T-helper 17 cell (primary cell): ENCODE measurements at places on chromosomes 7 and 10. TPM values are rescaled to one million over a fixed set of nuclear protein-coding genes. Genes with fewer than 3 reads are reported as not detected.

DNA sequence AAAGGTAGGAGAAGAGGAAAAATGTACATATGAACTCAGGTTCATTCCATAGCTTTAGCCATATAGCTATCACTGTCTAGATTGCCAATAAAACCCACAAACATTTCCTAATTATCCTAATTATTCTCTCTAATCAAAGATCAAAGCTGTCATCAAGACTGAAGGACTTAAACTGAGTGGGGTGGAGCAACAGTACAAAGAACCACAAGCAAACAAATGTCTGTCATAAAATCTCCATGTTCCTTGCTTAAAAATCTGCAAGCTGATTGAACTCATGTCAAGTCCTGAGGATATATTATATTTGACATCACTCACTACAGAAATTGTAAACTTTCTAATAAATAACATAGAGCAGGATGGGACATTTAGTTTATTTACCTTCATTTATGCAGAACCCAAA, 315.9 kb downstream of the SNX13 start:
- DNase-seq = no peak

GRCh38 chr10:3057946-3058345, 9.4 kb upstream of the PFKP start:
- no peak for DNase-seq

- DNase-seq = no peak
These were observed 142.6 kb upstream of the LSM8 start for GRCh38 chr7:118041251-118041878.

Gene MRPS24
- total RNA-seq = 50.4 TPM

Gene AP3M1
- 21.1 TPM for total RNA-seq

Gene ZNF425
- total RNA-seq = 0.87 TPM

Gene PIP
- total RNA-seq = not detected

DNA sequence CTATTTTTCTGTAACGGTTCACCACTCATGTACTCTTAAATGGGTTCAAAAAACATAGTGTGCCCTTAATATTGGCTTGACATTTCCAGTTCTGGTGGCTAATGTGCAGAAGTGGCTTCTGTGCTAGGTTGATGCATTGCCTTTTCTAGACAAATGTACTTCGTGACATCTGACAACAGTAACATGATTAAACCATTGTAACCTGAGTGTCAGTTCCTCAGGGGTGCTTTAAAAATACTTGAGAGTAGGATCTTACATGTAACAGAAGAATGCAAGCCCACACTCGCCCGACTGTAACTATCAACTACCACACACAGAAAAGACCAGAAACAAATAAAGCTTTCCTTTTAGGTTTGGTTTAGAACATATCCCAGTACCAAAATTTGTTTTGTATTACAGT, 393.4 kb upstream of the NFE2L3 start:
- DNase-seq = no peak

DNA sequence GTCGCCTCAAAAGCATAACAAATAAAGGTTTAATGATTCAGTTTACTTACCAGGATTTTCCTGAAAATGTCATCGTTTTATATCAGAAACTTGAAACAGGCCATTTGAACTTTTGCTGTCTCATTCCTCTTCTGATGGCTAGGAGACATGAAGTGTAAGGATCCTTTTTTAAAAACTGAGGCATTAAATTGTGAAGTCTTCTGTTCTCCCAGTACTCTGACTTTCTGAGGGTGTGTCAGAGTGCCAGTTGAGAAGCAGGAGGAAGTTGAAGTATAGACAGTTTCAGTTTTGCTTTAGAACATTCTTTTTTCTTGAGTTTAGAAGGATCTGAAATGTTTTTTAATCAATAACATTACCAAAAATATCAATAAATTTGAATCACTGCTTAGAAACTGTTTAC, at the start of gene SAMD9L:
TSS of gene SAMD9L (minus strand) at position 242 of the 400 bp plus-strand sequence. CDS start 12,414 bp downstream, outside the sequence.
- DNase-seq = no peak

Gene COL1A2
- not detected for total RNA-seq

DNA sequence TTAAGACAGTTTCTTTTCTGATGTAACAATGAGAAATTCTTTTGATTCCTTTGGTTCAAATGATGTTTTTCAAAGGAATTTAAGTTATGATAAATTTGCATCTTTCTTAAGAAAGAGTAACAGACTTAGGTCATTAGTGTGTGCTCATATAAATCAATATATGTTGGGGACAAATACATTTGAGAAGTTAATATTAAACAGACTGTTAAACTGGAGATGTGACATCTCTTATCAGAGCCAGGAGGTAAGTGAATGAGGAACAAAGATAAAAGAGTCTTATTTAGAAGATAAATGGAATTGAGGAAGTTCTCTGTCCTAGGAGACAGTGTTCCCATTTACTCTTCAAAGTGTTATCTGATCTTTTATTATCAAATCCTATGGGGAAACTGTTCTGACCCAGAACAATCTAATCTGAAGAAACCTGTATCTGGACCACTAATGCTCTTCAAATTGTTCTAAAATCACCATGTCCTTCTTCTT, 104.8 kb upstream of the LAMB4 start:
- no peak for DNase-seq

GRCh38 chr7:31094271-31094670, 42.2 kb downstream of the ADCYAP1R1 start:
- no peak for DNase-seq

Gene GPR37
- total RNA-seq = not detected

Gene RPEL1
- total RNA-seq = not detected

DNA sequence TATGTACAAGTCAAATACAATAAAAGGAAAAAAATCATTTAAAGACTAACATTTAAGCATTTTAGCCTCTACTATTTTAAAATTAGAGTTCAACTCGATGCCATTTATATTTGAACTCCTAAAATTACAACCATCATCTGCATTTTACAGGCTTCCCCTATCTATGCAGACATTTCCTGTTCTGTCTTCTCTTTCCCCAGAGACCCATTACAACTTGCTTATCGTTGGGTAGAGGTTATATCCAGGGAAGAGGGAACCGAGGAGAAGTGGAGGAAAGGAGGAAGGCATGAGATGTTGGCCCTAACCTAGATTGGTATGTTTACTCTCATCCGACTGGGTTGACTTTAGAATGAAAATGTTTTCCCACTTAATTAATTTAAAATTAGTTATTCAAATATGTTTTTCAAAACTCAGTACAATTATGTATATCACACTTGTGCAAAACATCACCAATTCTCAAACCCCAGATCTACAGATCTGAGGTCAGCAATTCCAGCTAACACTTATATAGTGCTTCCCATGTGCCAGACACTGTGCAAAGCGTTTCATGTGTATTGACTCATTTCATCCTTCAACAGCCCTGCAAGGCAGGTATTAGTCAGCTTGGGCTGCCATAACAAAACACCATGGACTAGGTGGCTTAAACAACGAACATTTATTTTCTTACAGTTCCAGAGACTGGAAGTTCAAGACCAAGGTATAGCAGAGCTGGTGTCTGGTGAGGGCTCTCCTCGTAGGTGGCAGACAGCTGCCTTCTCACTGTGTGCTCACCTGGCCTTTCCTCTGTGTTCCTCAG, 27.3 kb upstream of the HERPUD2 start:
- no peak for DNase-seq

GRCh38 chr7:159095979-159096411, 48.7 kb downstream of the VIPR2 start:
- DNase-seq = no peak

DNA sequence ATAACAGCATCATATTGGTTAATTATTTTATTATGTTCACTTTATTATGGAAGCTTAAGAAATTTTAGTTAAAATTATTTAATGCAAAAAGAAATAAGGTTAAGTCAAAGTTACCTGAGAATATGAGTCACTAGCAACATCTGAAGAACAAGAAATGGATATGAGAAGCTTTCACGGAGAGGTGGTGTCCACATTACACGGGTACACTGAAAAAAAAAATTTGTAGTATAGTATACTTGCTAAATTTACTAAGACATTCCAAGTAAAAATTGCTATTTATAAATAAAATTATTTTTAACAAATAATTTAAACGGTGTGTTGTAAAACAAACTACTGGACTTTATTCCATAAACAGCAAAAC, 63.9 kb downstream of the DPY19L1 start:
- no peak for DNase-seq

DNA sequence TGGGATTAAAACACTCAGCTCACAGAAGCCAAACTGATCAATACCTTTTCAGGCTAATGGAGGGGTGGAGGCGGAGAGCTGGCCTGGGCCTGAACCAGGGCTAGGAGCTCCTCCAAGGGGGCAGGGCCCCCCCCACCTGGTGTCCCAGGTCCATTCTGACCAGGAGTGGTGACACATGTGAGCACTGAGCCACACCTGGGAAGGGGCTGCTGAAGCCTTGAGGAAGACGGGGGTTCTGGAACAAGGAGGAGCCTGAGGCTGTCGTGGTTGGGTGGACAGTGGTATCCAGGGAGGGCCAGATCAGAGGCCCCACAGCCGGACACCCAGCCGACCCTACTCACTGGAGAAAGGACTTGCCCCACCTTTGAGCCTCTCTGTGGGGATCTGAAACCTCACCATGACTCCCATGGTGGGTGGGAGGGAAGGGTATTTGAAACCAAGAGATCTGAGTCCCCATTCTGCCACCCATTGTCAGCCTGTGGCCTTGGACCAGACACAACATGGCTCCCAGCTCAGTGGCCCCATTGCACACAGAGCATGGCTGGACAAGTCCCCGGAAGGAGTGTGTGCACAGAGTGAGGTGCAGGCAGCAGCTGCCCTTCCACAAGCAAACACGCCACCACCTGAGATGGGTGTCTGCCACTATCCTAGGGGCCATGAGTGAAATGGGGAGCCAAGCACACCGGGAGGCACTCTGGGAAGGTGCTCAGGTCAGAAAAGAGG, 12.4 kb downstream of the TMEM273 start:
- no peak for DNase-seq

DNA sequence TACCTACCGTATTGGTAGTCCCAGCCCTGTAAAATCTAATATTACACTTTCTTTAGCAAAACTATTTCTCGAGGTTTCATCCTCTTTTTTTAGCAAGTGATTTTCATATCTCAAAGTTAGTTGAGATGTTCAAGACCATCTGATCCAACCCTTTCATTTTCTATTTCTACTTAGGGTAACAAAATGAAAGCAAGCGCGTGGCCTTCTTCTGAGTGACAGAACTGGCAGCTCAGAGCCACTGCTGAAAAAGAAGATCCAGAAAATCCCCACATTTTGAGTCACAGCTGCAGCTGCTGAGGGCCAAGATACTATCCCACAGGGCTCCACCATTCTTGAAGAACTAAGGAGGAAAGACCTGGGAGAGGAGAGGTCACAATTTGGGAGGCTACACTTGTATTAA, 24.8 kb upstream of the ZNF800 start:
- no peak for DNase-seq

- DNase-seq = no peak
These were observed 4.8 kb upstream of the NT5C2 start for GRCh38 chr10:103197903-103198302.

Gene KCNIP2
- 2.9 TPM for total RNA-seq

DNA sequence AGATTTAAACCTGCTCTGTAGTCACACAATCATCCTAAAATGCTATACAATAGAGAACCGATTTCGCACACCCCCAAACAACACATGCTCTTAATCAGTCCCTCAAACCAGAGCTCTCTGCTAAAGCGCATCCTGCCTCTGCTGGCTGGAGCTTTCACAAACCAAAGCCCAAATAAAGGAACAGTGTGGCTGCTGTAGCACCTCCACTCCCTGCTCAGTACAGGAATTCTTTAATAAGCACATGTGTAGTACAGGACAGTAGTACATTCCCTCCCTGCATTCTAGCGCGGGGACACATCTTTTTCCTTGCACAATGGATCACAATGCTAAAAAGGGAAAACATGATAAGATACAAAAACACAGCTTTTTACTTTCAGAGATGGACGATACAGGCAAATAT, 684.6 kb downstream of the MAGI2 start:
- DNase-seq = no peak

DNA sequence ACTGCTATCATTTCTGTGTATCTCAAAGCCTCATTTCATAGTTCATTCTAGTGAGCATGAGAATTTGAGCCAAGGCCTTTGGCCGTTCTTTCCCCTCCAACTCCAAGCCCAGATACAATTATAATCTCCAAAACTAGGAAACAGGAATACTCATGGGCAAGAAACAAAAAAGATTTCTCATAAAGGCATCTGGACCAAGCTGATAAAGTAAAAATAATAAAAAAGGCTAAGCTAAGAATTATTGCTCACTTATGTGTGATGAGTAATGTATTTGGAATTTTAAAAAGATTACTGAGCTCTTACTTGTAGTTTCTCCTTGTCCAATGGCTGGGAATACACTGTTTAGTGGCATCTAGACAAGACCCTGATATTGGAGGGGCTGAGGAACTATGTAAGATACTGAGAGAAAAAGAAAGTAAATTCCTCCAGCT, 196.4 kb upstream of the POM121L12 start:
- no peak for DNase-seq

DNA sequence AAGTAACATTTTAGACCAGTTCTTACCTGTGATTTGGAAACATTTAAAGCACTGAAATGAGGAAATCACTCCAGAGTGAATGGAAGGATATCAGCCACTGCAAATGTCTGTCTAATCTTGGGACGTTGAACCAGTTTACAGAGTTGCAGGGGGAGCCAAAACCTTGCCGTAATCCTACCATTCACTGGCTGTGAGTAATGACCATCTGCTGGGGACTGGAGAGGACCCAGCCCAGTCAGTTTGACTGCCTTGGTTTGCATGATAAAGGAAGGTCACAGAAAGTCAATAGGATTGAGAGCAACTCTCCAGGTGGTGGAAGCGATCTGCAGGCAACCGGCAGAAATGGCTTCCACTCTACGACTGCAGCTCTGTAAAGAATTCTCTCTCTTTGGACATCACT, 167.2 kb downstream of the AKR1D1 start:
- DNase-seq = no peak

Gene TET1
- 2.8 TPM for total RNA-seq

DNA sequence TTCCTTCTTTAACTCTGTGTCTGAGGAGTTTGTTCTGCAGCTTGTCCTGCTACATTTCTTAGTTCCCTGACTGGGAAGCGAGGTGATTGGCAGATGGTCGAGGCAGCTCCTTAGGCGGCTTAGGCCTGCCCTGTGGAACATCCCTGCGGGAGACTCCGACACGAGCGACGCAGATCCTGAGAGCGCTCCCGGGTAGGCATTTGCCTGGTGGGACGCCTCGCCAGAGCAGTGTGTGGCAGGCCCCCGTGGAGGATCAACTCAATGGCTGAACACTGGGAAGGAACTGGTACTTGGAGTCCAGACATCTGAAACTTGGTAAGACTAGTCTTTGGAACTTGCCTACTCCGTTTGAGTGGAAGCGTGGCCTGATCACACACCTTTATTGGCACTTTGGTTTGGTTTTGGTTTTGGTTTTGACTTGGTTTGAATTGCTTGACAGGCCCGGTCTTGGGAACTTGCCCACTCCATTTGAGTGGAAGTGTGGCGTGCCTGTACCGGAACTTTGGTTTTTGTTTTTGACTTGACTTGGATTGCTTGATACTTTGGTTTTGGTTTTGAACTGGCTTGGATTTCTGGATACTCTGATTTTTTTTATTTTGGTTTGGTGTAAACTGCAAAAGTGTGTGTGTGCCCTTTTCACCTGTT, 42.6 kb downstream of the MAP3K8 start:
- no peak for DNase-seq

DNA sequence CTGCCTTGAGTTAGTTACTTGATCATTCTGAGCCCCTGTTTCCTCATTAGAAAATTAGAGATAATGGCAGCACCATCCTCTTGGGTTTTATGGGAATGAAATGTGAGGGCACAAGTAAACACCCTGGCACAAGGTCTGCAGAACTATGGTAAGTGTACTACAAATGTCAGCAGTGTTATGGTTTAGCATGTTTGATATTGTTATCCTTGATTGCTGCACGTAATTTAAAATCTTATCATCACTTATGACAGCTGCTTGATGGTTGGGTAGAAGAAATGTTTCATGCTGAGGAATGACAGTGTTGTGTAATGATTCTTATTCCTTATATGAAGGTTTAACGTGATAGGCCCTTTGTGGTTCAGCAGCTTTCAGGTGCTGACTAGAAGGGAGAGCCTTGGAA, 134.3 kb downstream of the KAT6B start:
- no peak for DNase-seq

Gene SLC16A12
- not detected for total RNA-seq
